NCI-H526 treated with DMSO at 0.1 percent for 48 hours (cell line): ENCODE measurements at places on chromosomes 7 and 10.

DNA sequence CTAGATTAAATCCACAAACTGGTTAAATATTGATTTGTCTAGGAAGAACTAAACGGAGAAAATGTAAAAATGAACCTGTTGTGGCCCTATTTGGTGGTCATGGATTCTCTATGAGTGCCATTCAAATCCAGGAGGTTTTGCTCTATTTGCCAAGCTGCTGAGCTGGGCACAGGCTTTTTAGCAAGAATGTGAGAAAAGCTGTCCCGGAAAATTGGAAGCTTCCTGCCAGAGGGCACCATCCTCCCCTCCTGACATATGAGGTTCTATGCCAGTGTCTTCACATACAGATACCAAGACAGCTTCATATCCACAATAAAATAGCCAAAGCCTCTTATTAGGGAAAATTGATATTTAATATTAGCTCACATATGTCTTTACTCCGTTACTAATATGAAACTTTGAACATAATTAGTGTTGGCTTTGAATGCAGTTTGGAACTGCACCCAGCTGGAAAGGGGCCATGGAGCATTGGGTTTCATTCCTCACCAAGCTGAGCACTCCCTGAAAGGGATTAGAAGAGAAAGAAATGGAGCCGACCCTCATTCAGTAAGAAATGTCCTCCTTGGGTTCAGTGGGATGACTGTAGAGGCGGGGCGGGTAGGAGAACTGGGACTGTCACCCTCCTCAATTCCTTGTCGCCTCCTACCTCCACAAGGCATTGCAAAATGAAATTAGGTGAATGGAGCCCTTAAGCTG lies 47.8 kb downstream of the NRCAM start:
- DNase-seq = no peak

- no peak for DNase-seq
Observed at GRCh38 chr7:132446260-132446659, 130.0 kb downstream of the PLXNA4 start.

- DNase-seq = no peak
Observed at GRCh38 chr10:71661779-71662336, 57.7 kb downstream of the C10orf105 start.

- DNase-seq = no peak
Observed at GRCh38 chr7:665736-666453, 60.6 kb upstream of the DNAAF5 start.

DNA sequence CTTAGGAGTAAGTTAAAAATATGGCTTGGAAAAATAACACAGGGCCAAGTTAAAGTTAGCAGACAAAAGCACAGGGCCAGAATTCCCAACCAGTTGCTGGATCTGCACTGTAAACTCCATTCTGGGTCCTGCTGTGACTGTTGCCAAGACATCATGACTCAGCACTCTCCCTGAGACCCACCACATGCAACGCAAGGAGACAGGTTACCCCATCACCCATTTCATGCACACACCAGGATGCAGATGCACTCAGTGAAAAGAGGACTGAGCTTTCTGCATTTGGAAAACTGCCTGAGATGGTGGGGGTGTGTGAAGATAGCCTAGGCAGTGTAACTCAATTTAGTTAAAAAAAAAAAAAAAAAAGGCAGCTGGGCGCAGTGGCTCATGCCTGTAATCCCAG lies 97.6 kb upstream of the ZNF438 start:
- DNase-seq = no peak

- DNase-seq = no peak
Observed at GRCh38 chr10:43082746-43083145, 5.9 kb downstream of the RET start.

- peak; percentile 19 for DNase-seq
Observed at GRCh38 chr10:114876602-114877300, 55.2 kb downstream of the FHIP2A start.

- DNase-seq = no peak
Observed at GRCh38 chr10:119025776-119026175, 3.7 kb upstream of the NANOS1 start.

GRCh38 chr10:111748184-111748583 lies 435.4 kb downstream of the GPAM start:
- DNase-seq = no peak

DNA sequence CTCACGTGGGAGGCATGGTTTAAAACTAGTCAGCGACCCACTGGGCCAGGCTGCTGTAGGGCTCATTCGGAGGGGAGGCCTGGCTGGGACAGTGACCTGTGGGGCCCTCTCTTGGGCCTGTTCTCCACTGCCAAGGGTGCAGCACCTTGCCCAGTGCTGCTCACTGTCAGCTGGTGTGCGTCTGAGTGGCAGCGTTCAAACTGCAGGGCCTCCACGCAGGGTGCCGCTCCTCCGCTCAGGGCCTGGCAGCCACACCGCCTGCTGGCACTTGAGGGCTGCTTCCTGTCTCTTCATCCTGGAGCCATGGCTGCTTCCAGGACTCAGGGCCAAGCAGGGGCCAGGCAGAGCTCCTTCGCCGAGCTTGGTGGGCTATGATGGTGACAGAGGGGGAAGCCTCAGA lies 18.3 kb downstream of the ADAMTS14 start:
- DNase-seq = no peak

- DNase-seq = no peak
Observed at GRCh38 chr10:48470893-48471805, 133.7 kb downstream of the ARHGAP22 start.

GRCh38 chr10:21372651-21373410 lies 152.7 kb downstream of the SKIDA1 start:
- no peak for DNase-seq

DNA sequence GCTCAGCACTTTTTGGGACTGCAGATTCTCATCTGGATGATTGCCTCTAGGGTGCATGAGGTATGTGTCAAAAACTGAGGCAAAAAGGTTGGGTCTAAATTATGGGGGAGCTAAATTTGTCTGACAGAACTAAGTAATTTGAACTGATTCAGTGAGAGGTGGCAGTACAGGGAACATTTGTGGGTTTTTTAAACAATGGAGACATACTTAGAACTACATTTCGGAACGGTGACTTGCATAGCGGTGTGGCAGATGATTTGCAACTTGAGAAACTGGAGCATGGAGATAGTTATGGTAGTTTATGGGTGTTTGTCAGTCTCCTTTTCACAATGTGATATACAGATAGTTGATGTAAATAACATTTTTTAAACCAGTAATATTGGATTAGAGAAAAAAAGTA lies 14.6 kb downstream of the TBC1D12 start:
- no peak for DNase-seq

DNA sequence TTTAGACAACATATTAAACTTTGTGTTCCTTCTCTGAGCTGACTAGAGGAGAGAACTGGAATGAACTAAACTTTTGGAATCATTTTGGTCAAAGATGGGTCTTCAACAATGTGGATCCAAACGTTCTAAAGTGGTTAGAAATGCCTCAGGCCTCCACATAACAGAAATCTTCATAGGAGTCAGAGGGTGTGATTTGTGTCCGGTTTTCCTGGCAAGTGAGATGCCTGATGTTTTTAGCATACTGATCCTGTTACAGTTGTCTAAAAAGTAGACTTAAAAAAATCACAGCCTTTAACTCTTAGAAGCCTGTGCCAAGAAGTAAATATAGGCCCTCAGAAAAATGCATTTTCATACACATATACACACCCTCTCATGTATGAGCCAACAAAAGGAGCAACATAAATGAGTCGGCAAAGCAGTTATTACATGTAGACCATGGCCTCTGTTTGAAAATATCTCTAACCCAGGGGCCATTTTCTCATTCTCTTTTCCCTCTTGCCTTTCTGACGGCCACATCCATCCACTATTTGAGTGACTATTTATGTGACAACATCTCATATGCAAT lies 64.5 kb downstream of the ST7 start:
- no peak for DNase-seq
